Osteoblast (primary cell): ENCODE measurements at places on chromosomes 4 and X.

GRCh38 chr4:73832651-73833237 is 3.7 kb upstream of the CXCL6 start:
- DNase-seq, result no peak

DNA sequence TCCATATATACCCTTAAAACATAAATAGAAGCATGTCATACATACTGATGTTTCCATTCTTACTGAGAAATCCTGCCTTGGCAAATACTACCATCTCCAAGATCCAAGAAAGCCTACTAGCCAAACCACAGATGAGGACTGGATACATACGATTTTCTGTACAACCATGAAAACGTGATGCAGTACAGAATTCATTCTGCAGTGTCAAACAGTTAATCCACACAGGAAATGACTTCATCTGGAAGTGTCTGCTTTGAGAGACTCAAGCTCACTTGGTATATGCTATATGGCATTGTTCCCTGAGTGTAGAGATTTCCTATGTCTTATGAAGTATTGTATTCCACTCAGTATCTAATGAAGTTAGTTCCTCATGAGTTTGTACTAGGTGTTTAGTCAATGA is 94.3 kb downstream of the CT47B1 start:
- no peak for DNase-seq

- DNase-seq, result no peak
Observed at GRCh38 chrX:134782796-134783195, 124.5 kb upstream of the PLAC1 start.

GRCh38 chr4:27084685-27085361 is 224.2 kb downstream of the STIM2 start:
- DNase-seq, result no peak

DNA sequence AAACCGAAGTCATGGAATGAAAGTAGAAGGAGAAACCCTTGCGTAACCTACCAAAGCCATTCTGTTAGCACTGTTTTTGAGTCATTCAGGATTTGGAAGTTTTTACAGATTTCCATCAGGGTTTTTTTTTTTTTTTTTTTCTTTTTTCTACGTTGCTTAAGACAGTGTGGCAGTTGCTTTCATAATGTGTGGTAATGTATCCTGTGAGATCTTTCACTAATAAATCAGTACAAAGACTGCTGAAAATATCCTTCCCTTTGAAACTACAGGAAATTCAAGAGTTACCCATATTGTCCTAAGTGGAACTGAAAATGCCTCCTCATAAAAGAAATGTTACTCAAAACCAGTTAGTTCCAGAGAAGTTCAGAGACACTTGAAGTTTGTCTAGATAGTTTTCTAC is 137.8 kb downstream of the RAPGEF2 start:
- DNase-seq, result no peak
